SJCRH30 (cell line): ENCODE measurements at places on chromosomes 12 and 14. TPM values are rescaled to one million over a fixed set of nuclear protein-coding genes. Genes with fewer than 3 reads are reported as not detected.

Gene NR4A1
- 9.2 and 10.0 TPM in 2 replicates for total RNA-seq

GRCh38 chr12:102118874-102119273, 1.0 kb downstream of the NUP37 start:
- no peak for DNase-seq

Gene STAB2
- 0.56 and 0.73 TPM in 2 replicates for total RNA-seq

Gene PLXNC1
- 0.05 and 0.08 TPM in 2 replicates for total RNA-seq
